Upper lobe of right lung (tissue), 1 donor: ENCODE measurements at places on chromosomes 1 and 21.
A peak's percentile ranks its signal among the peaks of the same experiment; 100 is the strongest.

DNA sequence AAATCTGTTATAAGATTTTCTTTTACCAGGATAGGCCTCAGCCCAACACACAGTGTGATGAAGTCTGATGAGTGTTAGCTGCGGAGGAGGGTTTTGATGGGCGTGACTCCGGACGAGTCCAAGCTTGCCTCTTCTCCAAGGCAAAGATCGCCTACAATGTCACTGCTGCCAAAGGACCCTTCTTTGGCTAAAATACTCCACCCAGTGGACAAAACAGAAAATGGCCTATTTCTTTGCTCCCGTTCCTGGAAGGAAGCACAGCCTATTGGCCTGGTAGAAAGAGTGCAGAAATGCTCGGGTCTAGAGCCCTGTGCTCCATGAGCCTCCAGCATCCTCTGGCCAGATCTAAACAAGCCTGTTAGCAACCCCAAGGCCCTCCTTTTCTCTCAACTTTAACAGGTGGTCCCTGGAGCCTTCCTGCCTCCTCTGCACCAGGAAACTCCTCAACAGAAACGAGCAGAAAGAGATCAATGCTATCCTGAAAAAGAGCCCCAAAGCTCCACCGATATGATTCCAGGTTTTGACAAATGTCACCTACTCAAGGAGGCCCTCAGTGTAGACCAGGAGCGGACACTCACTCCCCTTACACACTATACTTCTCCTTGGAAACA, 3.4 kb upstream of the CASQ2 start:
- no peak for DNase-seq

DNA sequence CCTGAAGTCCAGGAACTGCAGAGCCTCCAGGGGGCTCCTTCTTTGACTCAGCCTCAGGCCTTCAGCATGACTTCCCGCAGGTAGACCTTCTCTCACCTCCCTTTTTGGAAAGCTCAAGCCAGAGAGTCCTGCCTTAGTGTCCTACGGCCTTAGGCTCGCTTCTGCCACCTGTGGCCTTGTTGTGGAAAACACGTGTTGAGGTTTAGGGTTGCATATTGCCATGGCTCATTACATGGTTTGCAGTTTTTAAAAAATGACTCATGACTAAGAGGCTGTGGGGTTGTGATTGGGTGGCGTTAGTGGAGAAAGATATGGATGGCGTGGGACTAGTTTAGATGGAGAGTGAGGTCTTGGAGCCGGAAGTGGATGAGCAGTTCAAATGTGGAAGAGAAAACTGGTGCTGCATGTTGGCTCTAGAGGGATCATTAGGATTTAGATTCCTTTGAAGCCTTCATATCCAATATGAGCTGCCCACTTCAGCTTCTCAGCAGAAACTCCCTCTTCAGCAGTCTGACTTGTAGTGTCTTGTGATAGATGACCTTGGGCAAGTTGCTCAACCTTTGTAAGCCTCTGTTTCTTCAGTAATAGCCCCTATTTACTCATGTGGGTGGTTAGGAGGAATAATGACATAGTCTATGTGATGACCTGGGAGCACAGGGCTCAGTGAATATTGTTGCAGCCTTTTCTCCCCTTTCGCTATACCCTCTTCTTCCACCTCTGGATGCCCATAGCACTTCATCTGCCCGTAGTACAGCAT, 6.5 kb upstream of the FGGY start:
- DNase-seq, result peak; percentile 71

- DNase-seq, result no peak
These were observed 218.8 kb upstream of the CAMK1G start for GRCh38 chr1:209364716-209365115.

DNA sequence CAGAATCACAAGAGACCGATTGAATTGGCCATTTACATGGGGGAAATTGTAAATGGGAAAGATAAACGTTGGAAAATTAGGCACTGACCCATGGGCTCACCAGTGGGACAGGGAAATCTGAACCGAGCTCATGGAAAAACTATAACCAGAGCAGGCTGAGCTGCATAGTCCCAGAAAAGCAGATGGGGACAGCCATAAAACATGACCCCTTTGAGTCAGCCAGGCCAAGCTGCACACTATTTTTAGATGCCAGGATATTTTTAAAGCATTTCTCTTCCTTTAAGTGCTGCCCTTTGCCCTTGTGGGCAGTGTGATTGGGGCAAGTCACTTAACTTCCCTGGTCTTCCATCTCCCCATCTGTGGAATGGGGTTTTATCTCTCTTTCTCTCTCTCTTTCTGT, 184.1 kb downstream of the FOXD2 start:
- DNase-seq, result no peak

DNA sequence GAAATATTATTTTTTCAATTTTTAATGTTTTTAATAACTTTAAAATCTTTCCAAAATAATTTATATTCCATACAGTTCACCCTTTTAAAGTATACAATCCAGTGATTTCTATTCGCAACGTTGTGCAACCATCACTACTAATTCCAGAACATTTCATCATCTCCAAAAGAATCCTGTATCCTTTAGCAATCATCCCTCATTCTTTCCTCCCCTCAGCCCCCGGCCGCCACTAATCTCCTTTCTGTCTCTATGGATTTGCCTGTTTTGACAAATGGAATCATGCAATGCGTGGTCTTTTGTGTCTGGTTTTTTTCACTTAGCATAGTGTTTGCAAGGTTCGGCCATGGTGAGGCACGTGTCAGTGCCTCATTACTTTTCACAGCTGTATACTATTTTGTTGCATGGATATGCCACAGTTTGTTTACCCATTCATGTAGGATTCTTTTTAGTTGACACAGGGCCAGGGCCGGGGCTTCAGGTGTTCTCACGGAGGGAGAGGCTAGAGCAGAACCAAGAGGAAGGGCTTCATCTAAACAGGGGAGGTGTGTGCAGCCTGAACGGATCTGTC, 40.6 kb upstream of the ZBTB40 start:
- no peak for DNase-seq

GRCh38 chr1:197521118-197521739, 253.2 kb downstream of the CRB1 start:
- DNase-seq, result no peak

GRCh38 chr1:188432427-188432826, 1603.7 kb downstream of the PLA2G4A start:
- no peak for DNase-seq
